GM03348 (cell line): ENCODE measurements at places on chromosomes 5 and 9.

DNA sequence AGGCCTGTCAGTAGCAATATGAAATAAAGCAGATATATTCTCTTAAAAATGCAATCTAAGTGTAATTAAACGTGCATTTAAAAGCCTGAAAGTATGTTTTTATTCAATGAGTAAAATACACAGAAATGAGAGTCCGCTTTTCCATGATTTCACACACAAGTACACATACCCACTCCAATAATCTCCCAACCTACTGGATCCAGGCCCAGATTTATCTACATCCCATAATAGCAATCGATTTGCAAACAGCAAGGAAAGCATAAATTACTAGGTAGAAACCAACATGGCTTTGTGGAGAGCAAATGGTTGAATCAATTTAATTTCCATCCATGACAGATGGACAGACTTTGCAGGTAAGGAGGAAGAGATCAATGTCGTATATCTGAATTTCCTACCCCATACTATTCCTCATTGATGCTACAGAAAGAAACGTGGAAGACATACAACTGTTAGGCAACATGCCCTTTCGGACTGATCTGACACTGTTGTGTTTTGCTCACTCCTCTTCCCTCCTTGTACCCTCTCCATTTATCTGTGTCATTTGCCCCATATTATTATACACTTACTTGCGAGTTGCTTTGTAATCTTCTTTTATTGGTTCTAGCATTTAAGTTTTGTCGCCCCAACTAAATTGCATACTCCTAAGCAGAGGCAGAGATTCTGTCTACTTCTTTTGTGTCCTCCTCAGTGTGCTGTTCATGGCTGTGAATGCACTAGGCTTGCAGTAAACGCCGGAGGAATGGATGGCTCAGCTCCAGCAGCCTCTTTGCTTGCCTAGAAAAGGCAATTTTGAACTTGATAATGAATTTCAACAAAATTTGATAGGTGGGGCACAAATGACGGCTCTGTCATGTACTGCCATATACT is 133.6 kb downstream of the NFIB start:
- DNase-seq: no peak

- no peak for DNase-seq
These were observed 131.1 kb upstream of the TUT7 start for GRCh38 chr9:86485359-86485758.

GRCh38 chr5:98341038-98342032 is 432.1 kb upstream of the RGMB start:
- DNase-seq: peak; percentile 86

DNA sequence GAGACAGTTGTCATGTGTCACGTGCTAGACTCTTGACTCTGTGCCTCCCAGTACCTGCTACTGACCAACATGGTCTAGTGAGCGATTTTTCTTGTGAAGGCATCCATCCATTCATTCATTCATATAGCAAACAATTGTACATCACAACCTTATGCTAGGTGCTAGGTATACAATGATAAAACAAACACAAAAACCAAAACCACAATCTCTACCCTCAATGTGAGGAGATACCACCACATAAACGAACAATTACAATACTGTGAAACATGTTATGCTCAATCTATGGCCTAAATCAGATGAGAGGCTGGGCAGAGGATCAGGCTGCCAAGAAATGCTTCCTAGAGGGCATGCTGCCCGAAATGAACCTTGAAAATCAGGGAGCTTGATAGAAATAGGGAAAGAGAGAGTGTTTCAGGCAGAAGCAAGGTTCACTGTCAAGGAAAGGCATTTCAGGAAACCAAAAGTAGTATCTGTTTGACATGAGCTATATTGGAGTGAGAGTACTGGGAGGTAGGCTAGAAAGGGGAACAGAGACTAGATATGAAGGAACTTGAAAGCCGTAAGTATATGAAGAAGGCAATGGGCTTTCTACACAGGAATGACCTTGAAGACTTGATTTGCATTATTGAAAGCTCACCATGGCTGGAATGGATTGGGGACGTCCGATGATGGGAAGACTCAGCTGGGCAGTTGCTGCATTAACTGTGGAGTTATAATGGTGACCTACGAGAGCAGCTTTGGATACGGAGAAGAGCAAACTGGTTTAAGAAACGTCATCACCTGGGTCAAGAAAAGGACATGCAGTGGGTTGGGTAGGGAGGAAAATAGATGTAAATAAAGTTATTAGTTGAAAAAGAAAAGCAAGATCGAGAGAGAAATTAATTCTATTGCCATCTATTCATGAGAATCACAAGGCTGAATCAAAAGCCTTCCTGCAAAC is 90.1 kb downstream of the THBS4 start:
- DNase-seq: no peak

- DNase-seq: no peak
These were observed 5.7 kb downstream of the C9orf43 start for GRCh38 chr9:113416149-113416721.

DNA sequence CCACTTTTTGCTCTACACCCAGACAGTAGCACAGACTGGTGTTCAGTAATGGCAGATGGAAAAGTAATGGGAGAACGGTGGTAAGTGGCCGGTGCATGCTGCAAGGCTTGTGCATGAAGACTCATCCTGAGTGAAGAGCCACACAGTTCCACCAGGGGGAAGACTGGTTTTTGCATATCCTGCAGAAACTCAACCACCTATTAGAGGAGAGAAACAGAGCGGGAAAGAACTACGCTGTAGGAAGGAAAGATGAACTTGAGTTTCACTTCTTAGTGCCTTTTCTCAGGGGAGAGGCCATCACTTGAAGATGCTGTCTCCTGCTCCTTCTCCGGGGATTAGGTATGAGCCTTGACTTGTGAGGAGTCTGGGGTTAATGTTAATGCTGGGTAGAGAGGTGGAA is 9.4 kb upstream of the PRSS3 start:
- DNase-seq: no peak

GRCh38 chr9:83625178-83625577 is 2.2 kb downstream of the IDNK start:
- no peak for DNase-seq

- no peak for DNase-seq
These were observed 15.7 kb upstream of the STARD4 start for GRCh38 chr5:111528056-111528455.

DNA sequence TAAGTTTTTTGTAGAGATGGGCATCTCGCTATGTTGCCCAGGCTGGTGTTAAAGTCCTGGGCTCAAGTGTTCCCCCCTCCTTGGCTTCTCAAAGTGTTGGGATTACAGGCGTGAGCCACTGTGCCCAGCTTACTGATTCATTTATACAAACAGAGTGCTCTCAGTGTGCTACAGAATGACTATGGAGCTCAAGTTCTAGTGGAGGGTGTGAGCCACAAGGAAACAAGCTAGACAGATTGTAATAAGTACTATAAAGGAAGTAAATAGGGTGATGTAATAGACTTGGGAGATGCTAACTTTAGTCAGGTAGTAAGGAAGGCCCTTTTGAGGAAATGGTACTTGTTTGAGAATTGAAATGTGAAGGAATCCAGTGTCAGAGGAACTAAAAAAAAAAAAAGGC is 1.7 kb upstream of the TMEM267 start:
- no peak for DNase-seq

- no peak for DNase-seq
These were observed 5.3 kb downstream of the BRD3 start for GRCh38 chr9:134062461-134063087.

DNA sequence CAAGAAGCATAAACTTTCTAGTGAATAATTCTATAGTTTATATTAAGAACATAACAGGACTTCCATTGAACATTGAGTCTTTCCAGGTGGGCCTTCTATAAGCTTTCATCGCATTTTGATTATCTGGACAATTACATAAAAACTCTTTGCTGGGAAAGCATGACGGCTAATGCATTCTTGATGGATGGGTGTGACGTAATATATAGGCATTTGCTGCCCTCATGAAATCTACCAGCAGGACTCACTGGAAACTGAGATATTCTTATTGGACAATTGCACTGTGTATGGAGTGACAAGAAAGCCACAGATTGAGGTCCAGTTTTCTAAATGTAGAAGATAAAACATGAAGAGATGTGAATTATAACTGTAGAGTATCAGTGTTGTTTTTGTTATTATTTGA is 15.0 kb downstream of the PTPRD start:
- no peak for DNase-seq

- DNase-seq: no peak
These were observed 237.9 kb downstream of the SLF1 start for GRCh38 chr5:94856257-94856800.

- DNase-seq: no peak
These were observed 197.6 kb downstream of the KDM4C start for GRCh38 chr9:6955251-6955921.

DNA sequence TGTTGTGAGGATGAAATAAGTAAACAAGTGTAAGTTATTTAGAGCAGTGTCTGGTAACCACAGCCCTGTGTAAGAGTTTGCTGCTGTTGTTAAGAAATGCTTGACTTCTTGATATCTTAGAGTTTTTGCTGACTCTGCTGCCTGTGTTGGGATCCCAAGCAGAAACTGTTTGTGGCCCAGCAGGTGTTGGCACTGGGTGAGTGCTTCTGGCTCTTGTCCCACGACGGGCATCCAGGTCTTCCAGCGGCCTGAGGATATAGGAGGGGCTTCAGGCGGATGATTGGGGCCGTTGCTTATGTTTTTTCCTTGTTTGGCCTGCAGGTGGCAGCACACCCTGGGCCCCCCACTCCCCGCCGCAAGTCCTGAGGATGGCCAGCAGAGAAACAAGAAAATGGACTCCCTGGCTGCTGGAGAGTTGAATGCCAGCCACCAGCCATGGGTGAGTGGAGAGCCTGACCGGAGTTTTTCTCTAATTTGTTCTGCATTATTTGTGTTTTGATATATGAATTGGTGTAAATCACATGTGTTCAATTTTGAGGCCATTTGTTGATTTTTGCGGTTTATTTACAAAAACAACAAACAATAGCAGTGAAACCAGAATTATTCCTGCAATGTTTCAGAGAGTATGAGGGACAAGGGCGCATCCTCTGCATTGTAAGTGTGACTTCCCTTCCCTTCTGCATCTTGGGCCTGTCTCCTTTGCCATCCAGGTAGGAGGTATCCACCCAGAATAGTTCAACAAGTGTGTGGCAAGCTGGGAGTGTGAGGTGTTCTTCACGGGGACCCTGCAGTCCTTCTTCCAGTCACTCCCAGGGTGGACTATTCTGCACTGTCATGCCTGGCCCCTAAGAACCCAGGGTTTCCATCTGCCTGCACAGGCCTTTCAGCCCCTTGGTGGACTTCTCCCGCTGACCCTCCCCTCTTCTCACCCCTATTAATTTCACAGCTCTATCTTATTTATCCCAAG is 50.3 kb downstream of the SLC22A5 start:
- peak; percentile 92 for DNase-seq

- DNase-seq: no peak
These were observed 65.1 kb upstream of the CCDC152 start for GRCh38 chr5:42691413-42691937.

DNA sequence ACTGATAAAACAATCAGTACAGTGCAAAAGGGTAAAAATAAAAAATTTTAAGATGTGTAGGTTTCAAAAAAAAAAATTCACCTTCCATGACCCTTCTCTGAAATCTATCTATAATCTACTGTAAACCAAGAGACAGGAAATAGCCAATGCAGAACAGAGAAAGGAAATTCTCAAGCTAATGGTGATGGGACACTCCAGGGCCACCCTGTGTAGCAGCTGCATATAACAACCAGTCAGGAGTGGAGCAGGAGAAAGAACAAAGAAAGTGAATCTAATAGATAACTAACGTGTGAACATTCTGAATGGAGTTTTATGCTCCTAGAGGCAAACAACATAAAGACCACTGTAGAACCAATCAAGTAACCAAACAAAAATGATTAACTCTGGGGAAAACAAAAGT is 16.6 kb downstream of the SPTLC1 start:
- DNase-seq: no peak

DNA sequence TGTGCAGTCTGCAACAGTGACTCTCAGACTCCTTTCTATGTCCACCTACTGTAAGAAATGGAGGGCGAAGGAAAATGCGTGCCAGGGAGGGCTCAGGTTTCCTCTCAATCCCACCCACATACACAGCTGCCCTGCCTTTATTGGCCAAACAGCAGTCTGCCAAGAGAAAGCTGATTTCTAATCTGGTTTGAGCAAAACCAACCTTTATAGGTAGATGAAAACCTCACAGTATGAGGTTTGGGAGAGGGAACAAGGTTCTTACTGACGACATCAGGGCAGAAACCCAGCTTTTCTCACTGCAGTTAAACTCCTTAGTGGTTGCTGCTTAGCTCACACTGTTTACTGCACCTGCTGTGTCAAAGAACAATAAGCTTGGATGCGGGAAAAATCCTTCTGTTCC is 152.3 kb upstream of the KLF9 start:
- DNase-seq: no peak

GRCh38 chr5:133421394-133421793 is 190.9 kb downstream of the FSTL4 start:
- DNase-seq: no peak
